ENCODE measurements at places on chromosomes 3 and 15.

- no peak for DNase-seq
Measured at GRCh38 chr3:185677146-185677829, 91.2 kb downstream of the SENP2 start.

DNA sequence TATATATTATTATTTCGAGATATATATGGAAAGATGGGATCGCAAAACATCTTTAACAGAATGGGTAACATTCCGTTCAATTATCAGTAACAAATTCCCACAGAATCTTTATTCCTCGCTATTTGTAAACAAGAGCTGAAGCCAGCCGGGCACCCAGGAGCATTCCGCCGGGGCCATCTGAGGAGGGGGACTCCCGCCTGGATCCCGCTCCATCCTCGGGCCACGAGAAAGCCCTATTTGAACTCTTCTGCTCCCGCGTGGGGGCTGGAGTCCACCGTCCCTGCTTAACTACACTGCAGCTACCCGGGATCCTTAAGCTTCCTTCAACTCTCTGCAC is 687 bp downstream of the GPR176 start:
- DNase-seq: no peak

DNA sequence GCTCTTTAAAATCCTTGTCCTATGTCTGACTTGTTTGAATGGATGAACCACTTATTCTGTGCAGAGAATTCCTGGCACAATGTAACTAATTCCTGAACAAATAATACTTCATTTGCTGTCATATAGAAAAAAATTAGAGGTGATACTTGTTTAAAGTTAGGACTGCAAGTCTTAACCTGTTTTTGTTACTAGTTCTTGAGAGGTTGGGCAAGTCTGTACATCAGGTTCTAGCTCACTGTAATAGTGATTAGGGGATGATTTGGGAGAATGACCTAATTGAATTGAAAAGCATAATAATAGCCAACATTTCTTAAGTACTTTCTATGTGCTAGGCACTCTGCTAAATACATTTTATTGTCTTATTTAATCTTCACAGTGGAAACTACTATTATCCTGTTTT is 49.3 kb downstream of the GMPS start:
- DNase-seq: no peak

GRCh38 chr3:77081240-77081661 is 41.4 kb downstream of the ROBO2 start:
- no peak for DNase-seq

GRCh38 chr3:126945891-126946290 is 37.0 kb upstream of the PLXNA1 start:
- no peak for DNase-seq

DNA sequence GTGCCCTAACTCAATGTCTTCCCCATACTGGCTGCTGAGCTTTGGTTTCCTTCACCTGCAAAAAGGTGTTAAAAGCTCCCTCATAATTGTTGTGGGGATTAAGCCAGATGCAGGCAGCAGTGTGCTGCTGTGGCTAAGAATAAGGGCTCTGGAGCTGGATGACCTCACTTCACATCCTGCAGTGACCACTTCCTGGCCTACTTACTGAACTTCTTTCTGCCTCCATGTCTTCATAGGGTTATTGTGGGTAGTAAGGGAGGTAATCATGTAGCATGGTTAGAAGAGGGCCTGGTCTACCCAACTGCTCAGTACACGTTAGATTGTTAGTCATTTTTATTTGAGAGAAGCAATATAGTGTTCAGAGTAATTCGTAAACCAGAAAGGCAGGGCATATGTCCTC is 18.4 kb downstream of the GYG1 start:
- no peak for DNase-seq

DNA sequence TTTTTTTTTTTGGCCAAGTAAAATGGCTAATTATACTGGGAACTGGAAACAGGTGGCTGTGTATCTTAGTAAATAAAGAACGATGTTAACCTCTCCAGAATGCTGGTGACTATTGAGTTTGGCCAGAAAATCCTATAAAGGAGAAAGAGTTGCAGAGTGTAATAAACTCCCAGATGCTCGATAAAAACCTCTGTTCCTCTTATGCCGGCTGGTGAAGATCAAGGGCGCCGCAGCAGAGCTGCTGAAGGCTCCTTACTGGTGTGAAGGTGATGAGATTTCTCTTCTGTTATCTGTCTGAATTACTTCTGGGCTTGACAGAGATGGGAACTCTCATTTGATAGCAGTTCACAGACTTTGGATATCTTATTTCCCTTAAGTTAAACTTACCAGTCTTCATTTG is 104.6 kb downstream of the PTPRG start:
- no peak for DNase-seq

- DNase-seq: no peak
Measured at GRCh38 chr15:61138156-61138555, 90.9 kb downstream of the RORA start.
